Activated CD8-positive, alpha-beta memory T cell treated with anti-CD3 and anti-CD28 coated beads for 4 hours (primary cell): ENCODE measurements at places on chromosomes 16 and 17.

DNA sequence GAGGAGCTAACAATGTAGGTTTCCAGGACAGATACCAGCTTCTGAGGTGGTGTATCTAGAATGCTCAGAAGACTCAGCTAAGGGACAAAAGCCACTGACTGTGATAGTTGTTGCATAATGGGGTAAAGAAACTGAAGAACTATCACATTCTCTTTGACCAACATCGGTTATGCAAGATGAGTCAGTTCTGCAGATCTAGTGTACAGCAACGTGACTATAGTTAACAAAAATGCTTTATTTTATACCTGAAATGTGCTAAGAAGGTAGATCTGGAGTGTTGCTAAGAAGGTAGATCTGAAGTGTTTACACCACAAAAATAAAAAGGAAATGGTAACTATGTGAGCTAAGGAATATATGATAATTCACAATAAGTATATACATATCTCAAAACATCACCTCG is 2.5 kb downstream of the KRTAP9-6 start:
- no peak for DNase-seq

DNA sequence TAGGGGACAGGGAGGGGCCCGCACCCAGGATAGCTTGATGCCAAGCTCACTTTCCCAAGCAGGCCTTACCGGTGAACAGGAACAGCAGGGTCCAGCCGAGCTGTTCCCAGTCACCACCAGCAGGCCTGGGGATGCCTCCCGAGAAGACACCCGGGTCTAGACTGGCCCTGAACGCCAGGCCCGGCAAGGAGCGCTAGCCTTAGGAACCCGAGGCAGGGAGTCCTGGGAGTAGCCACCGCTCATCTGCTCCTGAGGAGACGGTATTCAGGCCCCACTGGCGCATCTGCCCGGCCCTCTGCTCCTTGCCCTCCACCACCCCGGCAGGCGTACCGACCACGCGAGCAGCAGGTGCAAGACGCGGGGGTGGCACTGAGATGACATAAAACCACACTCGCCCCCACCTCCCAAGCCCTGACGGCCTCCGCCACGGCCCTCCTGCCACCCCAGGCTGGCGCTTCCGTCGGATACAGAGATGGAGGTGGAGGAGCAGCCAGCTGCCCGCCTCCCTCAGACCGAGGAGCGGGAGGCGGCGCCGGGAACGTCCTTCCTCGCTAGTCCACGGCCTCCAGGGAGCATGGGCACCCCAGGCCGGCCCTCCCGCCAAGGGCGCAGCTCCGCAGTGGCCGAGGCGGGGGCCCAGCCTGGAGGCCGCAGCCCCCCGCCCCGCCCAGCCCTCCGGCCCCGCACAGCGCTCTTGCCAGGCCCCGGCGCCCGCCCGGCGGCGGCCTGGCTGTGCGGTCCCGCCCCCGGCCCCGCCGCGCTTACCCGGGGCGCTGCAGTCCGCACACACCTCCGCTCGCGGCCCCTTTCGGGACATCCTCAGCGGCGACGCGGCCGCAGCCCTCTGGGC is 661 bp downstream of the GIT1 start:
- peak; percentile 65 for DNase-seq

DNA sequence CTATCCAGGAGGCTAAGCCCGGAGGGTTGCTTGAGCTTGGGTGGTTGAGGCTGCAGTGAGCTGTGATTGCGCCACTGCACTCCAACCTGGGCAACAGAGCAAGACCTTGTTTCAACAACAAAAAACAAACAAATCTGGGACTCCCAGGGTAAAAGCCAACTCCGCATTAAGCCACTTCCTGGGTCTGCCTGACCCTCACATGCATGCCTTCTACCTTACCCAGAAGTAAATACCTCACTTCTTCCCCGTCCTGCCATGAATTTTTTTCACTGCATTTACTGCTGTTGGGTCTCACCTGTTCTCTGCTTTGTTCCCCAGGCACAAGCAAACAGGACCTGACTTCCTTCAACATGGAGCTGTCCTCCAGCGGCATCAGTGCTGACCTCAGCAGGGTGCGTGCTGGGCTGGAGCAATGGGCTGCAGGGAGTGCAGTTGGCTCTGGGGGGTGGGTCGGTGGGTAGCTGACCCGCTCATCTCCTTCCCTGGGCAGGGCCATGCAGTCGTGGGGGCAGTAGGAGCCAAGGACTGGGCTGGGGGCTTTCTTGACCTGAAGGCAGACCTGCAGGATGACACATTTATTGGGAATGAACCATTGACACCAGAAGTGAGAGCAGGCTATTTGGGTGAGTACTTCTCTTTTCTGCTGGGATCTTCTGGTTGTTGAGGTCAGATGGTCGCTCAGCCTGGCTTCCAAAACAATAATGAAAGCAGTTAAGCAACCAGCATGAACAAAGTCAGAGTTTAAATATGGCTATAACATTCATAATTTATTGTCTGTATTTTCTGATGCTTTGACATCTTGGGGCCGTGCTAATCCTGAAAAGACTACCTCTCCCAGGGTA is 16.4 kb downstream of the ITGAL start:
- DNase-seq: no peak

GRCh38 chr17:33811984-33812577 is 443.0 kb upstream of the CCL2 start:
- no peak for DNase-seq

GRCh38 chr16:21646721-21647561 is 5.5 kb downstream of the IGSF6 start:
- peak; percentile 64 for DNase-seq

GRCh38 chr16:63038397-63039106 is 1002.3 kb upstream of the CDH8 start:
- no peak for DNase-seq

DNA sequence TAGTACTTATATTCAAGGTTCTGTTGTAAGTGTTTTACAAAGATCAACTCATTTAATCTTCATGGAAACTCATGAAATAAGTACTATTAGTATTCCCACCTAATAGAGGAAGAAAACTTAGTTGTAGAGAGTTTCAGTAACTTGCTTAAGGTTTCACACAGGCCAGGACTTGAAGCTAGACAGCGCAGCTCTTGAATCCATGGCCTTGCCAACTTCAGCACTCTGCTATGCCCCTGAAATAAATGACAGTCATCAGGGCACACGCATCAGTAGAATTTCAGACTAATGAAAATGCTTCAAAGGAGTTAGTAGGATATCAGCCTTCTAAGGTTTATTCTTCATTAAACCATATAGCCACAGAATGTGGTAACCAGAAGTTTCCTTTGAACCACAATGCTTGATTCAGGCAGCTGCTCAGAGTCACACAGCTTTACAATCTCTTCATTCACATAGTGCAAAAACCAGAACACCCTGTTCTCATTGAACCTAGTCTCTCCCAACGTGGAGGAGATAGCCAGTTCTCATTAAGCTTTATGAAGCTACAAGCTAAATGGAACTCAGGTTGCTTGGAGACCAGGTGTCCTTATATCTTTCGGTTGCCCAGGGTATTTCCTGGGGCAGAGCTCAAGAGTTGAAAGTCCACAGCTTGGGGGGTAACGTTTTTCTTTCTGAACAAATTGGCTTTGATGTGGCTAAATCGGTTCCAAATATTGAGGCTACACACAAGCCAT is 39.7 kb downstream of the KCNJ2 start:
- DNase-seq: no peak

DNA sequence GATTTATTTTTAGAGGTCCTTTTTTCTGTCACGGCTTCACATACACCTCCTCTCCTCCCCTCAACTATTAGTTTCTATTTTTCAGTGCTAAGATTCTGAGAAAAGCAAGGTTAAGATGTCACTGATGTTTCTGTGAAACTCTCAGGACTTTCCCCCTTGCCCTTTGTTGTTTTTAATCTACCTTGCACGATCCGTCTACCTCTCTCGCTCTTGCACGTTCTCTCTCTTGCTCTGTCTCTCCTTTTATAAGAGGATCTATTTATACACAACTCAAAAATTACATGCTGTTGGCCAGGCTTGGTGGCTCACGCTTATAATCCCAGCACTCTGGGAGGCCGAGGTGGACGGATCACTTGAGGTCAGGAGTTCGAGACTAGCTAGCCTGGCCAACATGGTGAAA is 43.6 kb downstream of the RPA1 start:
- no peak for DNase-seq

GRCh38 chr16:52603015-52603414 is 56.1 kb upstream of the TOX3 start:
- DNase-seq: no peak

GRCh38 chr17:60311186-60311585 is 80.7 kb downstream of the USP32 start:
- no peak for DNase-seq

- DNase-seq: no peak
Measured at GRCh38 chr16:72300892-72301291, 128.9 kb upstream of the PMFBP1 start.

DNA sequence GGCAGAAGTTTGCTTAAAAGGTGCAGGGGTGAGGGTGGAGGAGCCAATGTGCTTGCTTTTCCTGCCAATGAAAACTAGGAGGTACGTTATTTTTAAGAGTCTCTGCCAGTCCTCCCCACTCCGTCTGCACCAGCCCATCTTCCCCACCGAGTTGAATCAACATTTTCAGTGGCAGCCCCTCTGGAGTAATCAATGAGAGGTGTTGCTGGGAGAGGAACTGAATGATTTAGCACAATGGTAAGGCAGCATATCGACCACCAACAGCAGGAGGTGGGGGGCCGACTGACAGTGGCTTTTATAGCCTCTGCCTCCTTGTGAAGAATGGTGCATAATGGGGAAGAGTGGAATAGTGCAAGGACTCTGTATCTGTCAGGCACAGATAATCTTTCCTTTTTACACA is 1465.0 kb upstream of the GOT2 start:
- no peak for DNase-seq

GRCh38 chr16:85654251-85655095 is 34.3 kb downstream of the GINS2 start:
- DNase-seq: no peak

DNA sequence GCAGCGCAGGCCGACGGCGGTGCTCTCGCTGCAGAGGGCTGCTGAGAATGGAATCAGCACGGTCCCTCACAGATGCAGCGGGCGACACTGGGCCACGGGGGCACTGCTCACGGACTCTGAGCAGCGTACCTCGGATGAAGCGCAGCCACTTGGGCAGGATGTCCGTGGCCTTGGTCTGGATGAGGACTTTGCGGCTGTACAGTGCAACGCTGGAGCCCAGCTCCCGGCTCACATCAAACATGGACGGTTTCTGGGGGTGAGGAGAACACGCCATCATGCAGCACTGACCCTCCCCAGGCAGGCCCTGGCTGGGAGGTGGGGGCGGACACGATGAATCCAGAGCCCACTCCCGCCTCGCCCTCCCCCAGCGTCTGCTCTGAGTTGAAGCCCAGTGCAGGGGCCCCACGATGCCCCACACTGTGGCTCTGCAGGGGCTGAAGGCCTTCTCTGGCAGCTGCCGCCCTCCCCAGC is 18.1 kb downstream of the DNASE1 start:
- no peak for DNase-seq

DNA sequence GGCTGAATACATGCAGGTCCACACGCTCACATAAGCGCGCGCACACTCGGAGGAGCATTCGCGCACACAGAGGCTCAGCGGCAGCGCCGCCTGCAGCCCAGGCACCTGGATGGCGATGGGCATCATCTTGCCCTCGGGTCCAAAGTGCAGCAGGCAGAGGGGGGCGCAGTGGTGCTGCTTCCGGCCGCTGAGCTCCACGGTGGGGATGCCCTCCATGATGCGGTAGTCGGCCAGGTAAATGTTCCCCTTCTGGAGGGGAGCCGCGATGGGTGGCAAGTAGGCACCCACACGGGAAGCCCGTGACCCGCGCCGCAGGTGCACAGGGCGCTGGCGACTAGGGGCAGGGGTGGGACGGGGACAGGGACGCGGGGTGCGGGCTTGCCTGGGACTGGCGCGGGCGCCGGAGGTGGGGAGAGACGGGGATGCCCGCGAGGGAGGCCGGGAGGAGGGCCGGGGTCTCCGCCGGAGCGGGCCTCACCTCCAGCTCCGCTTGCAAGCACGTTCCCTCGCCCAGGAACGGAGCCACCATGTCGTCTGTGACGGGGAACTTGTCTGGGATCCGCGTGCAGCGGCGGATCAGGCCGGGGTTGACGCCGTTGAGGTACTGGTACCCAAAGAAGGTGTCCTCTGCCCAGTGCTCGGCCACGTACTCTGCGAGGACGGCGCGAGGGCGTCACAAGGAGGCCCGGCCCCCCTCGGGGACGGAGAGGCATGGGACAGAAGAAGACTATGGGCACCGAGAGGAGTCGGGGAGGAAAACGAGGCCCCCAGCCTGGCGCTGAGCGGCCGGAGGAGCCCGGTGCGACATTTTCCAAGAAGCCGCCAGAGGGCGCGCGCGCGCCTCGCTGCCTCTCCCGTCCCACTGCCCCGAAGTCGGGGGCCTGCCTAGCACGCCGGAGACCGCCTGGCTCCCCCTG is 8.0 kb downstream of the ALOX12B start:
- DNase-seq: peak; percentile 54

- no peak for DNase-seq
Measured at GRCh38 chr17:78746949-78747269, 35.2 kb downstream of the CYTH1 start.

DNA sequence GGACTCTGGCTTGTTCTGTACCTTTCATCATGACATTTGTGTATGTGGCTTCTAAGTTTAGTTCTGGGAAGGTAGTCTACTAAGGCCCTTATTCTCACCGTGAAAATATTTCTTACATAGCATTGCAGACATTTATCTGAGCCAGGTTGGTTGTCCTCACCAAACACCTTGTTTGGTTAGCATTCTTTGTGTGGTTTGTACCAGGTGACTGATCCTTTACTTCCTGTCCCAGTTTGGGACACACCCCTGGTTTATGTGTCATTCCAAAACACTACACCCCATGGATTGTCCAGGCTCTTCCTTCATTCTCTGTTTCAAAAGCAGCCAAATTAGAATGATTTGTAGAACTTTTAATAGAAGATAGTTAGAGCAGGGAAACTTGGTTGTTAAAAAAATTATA is 23.2 kb upstream of the DUSP14 start:
- no peak for DNase-seq

GRCh38 chr17:14622615-14623101 is 321.8 kb downstream of the HS3ST3B1 start:
- DNase-seq: no peak

- DNase-seq: no peak
Measured at GRCh38 chr17:63445065-63445464, 1.0 kb downstream of the CYB561 start.

GRCh38 chr17:76356803-76357456 is 3.2 kb upstream of the PRPSAP1 start:
- DNase-seq: no peak

GRCh38 chr17:32551186-32551955 is 64.6 kb downstream of the CDK5R1 start:
- DNase-seq: no peak

DNA sequence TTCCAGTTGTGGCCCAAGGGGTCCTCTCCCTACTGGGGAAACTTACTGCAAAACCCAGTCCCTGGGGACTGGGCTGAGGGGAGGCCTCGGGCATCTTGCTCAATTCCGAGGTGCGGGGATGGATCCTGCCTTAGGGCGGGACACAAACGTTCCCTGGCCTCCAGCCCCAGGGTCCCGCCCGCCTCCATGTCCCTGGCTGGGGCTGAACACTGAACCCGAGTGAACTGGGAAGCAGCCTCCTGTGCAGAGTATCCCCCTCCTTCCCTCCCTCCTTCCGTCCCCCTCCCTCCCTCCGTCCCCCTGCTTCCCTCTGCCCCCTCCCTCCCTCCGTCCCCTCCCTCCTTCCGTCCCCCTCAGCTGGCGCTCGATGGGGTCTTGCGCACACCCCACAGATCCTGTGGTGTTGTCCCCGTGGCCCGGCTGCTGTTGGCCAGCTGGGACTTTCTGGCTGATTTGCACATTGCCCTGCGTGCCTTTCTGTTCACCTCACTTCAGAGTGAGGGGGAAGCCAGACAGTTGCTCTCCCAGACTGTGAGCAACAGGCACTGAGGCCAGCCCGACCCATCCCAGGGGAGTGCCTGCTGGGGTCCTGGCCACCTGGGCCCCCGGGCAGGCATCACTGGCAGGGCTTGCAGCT is 5.5 kb downstream of the TRAF7 start:
- DNase-seq: no peak
